ENCODE measurements at places on chromosomes 5 and 9.

DNA sequence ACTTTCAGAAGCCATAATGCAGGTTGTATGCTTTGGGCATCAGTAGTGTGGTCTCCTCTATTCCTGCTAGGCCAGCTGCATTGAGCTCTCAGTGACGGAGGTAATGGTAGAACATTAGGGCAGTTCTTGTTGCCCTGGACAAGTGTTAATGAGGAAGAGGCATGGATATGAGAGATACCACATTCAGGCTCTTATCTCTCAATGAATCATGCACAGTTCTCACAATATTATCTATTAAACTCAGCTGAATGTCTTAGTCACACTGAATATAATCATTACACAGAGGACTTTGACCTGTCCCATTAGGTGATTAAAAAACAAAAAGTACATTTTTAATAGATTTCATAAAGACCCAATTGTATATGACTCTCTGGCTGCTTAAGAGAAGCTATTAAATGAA lies 76.6 kb upstream of the SSBP2 start:
- no peak for DNase-seq

DNA sequence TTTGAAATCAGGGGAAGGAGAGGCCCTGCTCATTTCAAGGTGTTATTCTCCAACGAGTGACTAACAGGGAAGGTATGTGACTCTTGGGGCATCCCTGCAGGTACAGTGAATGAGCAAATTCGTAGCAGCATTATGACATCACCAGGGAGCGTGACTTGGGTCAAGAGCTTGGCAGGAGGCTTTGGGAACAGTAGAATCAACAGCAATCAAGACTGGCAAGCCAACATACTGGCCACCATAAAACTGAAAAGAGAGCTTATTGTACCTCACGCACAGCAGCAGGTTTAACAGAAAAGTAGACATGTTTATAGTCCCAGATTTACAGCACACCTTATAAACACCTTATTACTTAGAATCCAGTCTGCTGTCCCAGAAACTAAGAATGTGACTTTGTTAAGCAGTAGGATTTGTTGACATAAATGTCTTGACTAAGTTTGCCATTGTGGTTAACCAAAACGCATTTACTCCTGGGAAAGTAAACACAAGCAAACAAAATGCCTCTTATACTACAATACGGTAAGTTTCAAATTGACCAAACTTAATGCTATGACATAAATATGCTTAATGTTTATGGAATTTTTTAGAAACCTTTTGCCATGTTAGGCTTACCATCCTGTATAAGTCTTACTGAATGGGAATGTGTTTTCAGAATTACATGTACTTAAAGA lies 297.8 kb downstream of the NPR3 start:
- no peak for DNase-seq

DNA sequence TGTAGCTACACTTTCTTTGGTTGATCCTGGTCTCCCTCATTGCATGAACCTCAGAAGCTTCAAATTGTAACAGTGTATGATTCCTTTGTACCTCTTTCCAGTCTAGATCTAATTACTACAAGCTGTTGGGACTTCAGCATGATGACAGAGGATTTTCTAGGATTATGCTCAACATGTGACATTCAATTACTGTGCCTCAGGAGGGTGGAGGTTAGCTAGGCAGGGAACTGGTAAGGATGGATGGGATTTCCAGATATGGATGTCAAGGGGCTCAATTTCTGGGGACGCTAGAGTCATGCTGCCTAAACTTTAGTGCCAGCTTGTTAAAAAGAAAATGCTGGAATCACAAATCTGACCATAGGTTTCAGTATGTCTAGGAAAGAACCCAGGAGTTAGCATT lies 29.2 kb upstream of the GLRA1 start:
- DNase-seq = no peak

DNA sequence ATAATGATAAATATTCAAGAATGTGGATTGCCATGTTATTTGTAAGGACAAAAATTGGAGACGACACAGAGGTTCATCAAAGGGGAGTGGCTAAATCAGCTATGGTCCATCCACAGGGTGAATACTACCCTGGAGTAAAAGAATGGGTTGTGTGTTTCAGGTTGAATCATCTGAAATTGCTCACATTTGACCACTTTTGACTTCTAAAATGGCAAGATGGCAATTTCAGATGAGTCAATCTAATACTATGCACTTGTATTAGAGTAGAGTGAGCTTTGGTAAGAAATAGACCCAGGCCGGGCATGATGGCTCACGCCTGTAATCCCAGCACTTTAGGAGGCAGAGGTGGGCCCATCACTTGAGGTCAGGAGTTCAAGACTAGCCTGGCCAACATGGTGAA lies 131.8 kb downstream of the GAPVD1 start:
- no peak for DNase-seq

- no peak for DNase-seq
Measured at GRCh38 chr5:181245427-181246275, 1.9 kb upstream of the RACK1 start.

GRCh38 chr9:350384-350783 lies 135.7 kb downstream of the DOCK8 start:
- DNase-seq = no peak
